ENCODE measurements at places on chromosomes 3 and 15.
A peak's percentile ranks its signal among the peaks of the same experiment; 100 is the strongest.

DNA sequence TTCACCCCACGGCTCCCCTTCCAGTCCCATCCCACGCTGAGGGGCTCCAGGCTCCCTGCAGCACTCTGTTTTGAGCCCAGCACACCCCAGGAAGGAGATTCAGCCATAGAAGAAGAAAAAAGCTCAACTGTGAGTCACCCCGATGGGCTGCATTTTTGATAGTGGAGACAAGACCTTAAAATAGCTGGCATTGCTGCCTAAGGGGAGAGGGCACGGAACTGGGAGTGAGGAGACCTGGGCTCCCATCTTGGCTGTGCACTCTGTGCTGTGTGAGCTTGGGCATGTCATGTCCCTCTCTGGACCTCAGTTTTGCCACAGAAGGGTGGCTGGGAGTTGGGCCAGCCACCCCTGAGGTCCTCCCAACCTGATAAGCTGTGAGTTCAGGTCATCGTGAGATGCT lies 57.2 kb upstream of the SMAD6 start:
- no peak for DNase-seq

DNA sequence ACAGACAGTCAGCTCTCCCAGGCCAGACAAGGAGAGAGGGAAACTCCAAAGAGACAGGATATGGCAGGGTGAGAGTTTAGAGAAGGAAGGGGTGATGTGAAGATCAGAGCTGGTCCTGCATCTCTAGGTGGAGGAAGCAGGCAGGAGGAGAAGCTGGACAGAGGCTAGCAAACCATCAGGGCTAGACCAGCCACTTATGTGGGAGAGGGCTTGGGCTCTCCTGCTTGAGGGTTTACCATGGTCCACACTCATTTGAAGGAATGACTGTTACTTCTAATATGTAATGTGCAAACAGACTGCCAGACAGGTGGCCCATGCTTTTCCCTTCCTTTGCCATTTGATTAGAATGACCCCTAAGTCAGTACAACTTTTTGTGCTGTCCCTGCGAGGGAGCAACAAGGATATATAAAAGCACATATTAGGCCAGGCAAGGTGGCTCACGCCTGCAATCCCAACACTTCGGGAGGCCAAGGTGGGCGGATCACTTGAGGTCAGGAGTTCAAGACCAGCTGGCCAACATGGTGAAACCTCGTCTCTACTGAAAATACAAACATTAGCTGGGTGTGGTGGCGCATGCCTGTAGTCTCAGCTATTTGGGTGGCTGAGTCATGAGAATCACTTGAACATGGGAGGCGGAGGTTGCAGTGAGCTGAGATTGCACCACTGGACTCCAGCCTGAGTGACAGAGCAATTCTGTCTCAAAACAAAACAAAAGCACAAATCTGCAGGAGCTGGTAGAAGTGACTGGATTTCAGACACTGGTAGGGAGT lies 41.0 kb upstream of the MANF start:
- no peak for DNase-seq

GRCh38 chr15:60353245-60353920 lies 44.4 kb downstream of the ANXA2 start:
- DNase-seq = no peak

- DNase-seq = no peak
Measured at GRCh38 chr3:107404727-107405469, 27.7 kb downstream of the CCDC54 start.

GRCh38 chr3:111070772-111071256 lies 802 bp upstream of the NECTIN3 start:
- DNase-seq = no peak

- DNase-seq = no peak
Measured at GRCh38 chr3:147940405-147941193, 531.4 kb downstream of the ZIC1 start.

GRCh38 chr15:61697796-61698195 lies 362.5 kb downstream of the VPS13C start:
- no peak for DNase-seq

DNA sequence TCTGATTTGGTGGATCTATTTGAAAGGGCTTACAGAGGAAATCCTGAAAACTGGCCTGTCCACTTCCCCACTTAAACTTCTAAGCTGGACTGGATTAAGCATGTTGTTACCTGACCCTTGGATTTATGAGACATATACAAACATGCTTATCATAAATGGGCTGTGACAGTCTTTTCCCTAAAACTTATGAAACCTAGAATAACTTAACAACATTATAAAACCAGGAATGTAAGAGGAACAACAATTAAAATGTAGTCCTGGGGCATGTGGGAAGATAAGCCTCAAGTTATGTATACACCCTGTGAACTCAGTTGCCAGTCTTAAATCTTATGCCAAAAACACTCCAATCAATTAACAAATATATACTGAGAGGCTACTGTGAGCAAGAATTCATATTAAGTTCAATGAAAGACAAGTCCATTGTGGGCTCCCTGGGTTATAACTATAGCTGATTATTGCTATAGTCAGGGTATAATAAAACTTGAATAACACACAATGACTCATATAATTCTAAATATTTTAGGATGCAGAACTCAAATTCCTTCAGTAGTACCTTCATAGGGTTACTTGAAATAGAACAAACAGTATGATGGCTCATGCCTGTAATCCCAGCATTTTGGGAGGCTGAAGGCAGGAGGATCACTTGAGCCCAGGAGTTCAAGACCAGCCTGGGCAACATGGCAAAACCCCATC lies 87.2 kb upstream of the PPIB start:
- no peak for DNase-seq

- DNase-seq = no peak
Measured at GRCh38 chr15:86135041-86135440, 55.4 kb downstream of the AGBL1 start.

DNA sequence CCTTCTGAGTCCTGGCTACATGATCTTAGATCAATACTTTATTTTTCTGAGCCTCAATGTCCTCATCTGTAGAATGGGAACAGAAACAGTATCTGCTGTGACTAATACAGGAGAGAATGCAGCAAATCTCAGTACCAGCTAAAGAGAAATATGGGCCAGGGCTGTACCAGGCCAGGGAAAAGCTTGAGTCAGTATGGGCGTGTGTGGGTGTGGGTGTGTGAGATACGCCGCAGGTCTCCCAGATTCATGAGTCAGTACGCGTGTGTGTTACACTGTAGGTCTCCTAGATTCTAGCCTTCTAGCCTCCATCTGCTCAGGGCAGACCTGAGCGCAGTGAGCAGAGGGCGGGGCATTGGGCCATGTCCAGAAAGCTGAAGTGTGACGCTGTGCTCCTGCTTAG lies 15.2 kb downstream of the GNAI2 start:
- no peak for DNase-seq

- no peak for DNase-seq
Measured at GRCh38 chr3:126737527-126737926, 33.5 kb downstream of the CHCHD6 start.

DNA sequence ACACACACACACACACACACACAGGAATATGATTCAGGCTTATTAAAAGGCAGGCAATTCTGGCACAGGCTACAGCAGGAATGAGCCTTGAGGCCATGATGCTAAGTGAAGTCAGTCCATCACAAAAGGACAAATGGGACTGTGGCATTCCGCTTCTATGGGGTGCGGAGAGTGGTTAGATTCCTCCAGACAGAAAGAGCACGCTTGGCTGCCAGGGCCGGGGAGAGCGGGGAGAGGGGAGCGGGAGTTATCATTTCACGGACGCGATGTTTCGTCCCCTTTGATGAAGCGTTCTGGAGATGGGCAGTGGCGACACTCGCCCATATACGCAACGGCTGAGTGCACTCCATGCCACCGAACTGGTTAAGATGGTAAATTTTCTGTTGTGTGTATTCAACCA lies 58.5 kb upstream of the FAM174B start:
- DNase-seq = no peak

DNA sequence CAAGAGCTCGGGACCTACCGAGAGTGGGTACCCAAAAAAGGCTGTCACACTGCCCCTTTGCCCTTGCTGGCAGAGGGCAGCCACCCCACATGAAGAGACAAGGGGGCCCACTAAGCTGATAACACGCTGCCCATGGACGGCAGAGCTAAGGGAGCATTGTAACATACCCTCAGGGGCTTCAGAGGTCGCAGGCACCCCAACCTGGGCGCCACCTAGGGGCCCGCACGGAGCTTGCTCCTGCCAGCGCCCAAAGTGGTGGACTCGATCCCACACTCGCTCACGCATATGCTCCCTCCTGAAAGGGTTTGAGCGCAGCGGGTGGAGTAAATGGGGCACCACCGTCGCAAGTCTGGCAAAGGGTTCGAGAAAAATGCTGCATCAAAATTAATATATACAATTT lies 975.4 kb downstream of the ZPLD1 start:
- DNase-seq = no peak

DNA sequence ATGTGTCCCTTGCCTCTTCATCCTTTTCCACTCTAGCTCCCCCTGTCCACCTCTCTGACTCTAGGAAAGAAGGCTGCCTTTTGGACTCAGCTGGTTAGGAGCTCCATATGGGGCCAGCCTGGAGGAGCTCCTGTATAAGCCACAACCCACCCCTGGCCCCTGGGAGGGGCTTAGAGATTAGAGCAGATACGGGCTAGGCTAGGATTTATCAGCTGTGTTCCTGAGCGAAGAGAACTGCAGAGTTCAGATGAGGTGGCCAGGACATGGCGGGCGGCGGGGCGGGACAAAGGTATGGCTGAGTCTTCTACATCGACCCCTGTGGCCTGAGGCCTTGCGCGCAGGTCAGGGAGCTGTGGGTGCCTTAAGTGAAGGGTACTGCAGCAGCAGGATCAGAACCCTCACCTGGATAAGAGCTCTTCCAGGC lies 7.9 kb downstream of the NBEAL2 start:
- peak; percentile 68 for DNase-seq

DNA sequence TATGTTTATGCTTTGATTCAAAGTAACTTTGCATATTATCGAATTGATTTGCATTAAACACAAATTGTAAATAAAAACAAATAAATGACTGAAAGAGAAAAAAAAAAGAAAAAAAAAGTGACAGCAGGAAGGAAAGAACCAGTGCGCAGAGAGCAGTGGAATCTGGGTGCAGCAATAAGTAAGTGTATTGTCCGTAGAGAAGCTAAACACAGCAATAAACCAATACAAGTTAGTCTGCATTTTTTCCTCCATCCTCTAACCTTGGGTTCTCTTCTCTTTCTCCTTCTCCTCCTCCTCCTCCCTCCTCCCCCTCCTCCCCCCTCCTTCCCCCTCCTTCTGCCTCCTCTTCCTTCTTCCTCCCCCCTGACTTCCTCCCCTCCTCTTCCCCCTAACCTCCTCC lies 18.3 kb upstream of the ARL8B start:
- no peak for DNase-seq

GRCh38 chr3:186612721-186613636 lies at the start of gene AHSG:
TSS of gene AHSG (plus strand) at chr3:186613060. CDS start at chr3:186613142, 82 bp downstream.
- no peak for DNase-seq

DNA sequence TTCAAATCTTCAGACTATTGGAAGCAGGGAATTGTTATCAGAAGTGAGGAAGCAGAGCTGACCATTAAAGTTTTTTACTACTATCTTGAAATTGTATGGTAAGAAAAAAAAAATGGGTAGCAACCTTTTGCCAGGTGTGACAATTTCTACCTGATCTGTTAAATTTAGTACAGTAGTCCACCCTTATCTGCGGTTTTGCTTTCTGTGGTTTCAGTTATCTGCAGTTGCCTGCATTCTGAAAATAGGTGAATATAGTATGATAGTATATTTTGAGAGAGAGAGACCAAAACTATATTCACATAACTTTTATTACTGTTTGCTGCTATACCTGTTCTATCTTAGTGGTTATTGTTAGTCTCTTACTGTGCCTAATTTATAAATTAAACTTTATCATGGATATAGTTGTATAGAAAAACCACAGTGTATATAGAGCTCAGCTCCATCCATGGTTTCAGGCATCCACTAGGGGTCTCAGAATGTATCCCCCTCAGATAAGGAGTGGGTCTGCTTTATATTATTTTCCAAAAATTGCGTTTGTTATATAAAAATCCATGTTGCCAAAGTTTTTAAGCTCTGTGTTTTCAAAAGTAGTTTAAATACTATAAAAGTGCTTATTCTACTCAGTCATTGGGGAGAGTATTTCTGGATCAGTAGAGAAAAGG lies 69.9 kb downstream of the PTPRG start:
- DNase-seq = no peak

DNA sequence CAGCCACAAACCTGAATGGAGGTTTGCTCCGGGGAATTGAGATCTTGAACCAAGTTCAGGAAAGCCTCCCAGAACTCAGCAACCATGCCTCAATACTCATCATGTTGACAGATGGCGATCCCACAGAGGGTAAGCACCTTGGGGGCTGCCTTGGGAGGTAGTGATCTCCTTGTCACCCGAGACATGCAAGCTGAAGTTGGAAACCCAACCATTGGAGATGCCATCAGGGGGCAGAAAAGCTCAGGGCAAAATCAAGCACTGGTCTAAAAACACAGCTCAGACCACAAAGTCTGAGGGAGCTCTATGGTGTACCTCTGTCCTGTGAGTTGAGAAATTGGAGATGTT lies 5.8 kb downstream of the ITIH1 start:
- no peak for DNase-seq

DNA sequence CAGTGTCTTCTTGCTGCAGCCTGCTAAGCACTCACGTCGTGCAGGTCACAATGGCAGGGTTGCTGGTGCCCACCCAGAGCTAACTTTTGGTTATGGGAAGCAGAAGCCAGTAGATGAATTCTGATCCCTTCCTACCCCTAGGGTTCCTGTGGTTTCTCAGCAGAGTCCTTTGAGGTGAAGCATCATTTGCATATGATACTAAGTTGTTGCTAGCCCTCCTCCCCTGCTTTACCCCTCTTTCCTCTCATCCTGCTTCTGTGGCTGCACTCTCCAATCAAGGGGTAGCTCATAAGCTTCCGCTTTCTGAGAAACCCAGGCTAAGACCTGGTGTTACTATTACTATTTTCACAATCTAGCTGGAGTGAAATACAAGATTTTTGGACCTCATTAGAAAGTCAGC lies 22.1 kb upstream of the HEG1 start:
- DNase-seq = no peak

All from GF-D8 (cell line).